ENCODE measurements at places on chromosomes 6 and 20.

- no peak for DNase-seq
Observed at GRCh38 chr6:139748353-139749146, 374.1 kb upstream of the CITED2 start.

- no peak for DNase-seq
Observed at GRCh38 chr6:39231521-39232243, 2.4 kb upstream of the KCNK5 start.

DNA sequence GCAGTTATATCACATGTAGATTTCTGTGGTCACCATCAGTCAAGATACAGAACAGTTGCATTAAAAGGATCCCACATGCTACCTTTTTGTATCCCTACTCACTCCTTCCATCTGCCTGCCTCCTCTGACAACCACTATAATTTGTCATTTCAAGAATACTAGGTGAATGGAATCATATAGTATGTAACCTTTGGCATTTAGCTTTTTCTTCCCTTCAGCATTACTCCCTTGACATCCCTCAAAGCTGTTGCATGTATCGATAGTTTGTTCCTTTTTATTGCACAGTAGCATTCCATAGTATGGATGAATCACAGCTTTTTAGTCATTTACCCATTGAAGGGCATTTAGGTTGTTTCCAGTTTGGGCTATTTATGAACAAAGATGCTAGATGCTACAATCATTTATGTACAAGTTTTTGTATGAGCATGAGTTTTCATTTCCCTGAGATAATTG, 26.1 kb downstream of the NCOA7 start:
- no peak for DNase-seq

DNA sequence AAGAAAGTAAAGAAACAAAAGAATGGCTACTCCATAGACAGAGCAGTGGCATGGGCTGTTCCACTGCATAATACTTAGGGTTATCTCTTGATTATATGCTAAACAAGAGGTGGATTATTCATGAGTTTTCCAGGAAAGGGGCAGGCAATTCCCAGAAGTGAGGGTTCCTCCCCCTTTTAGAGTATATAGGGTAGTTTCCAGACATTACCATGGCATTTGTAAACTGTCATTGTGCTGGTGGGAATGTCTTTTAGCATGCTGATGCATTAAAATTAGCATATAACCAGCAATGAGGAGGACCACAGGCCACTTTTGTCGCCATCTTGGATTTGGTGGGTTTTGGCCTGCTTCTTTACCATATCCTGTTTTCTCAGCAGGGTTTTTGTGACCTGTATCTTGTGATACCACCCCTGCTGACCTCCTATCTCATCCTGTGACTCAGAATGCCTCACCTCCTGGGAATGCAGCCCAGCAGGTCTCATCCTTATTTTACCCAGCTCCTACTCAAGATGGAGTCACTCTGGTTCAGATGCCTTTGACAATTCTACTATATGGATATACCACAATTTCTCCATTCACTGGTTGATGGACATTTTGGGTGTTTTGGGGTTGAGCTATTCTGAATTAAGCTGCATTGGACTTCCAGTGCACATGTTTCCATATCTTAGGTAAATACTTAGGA, 280.6 kb downstream of the FARS2 start:
- DNase-seq: no peak

GRCh38 chr6:19864285-19864684, 27.1 kb downstream of the ID4 start:
- no peak for DNase-seq

DNA sequence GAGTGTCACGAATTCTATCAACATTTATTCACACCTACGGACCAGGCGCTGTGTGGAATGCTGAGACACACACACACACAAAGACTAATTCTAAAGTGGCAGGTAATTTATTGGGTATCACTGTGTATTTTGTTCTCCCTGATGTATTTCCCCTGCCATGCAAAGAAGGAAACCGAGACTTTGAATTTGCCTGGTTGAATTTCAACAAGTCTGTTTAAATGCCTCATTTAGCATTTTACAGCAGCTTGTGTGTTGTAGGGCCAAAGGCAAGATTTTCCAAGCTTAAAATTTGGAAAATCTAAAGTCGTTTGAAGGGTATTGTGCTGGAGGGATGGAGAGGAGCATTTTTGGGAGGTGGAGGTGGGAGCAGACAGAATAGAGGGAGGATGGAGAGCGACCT, 274.4 kb upstream of the ZFP64 start:
- no peak for DNase-seq

GRCh38 chr20:63186528-63187316, 29.2 kb downstream of the YTHDF1 start:
- no peak for DNase-seq

- no peak for DNase-seq
Observed at GRCh38 chr6:7060769-7061516, 46.8 kb upstream of the RREB1 start.

DNA sequence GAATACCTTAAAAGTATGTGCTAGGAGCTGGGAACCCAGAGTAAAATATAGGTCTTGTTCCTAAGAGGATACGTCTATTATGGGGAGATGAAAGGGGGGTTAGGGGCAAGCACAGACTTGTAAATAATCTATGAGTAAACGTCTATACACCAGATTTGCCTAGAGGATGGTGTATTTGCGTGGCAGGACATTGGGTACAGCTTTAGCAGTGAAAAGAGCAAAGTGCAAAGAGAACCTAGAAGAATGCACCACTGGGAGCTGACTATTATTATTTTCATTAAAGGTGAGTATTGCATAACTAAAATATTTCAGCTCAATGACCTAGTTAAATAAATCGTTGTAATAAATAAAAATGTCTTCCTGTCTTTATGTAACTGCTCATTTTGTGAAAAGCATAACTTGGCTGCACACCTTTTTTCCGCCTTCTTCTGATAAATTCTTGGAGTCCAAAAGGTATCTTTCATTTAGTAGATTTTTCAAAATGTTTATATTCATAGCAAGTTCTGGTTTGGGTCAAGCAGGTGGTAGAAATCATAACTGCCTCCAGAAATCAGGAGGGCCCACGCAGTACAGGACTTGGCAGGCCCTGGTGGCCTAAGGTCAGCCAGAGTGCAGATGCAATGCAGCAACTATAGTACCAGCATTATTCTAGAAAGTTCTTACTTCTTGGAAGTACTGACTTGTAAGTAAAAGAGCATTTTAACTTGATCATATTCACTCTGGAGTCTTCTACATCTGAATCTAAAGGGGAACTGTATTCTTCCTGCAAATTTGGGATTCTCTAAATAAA, 357.2 kb downstream of the PLCB1 start:
- DNase-seq: no peak

GRCh38 chr6:81450180-81450579, 302.3 kb downstream of the TENT5A start:
- no peak for DNase-seq

GRCh38 chr20:48626226-48626937, 201.4 kb downstream of the PREX1 start:
- no peak for DNase-seq

GRCh38 chr6:137518386-137518983, 24.3 kb upstream of the OLIG3 start:
- peak; percentile 40 for DNase-seq

DNA sequence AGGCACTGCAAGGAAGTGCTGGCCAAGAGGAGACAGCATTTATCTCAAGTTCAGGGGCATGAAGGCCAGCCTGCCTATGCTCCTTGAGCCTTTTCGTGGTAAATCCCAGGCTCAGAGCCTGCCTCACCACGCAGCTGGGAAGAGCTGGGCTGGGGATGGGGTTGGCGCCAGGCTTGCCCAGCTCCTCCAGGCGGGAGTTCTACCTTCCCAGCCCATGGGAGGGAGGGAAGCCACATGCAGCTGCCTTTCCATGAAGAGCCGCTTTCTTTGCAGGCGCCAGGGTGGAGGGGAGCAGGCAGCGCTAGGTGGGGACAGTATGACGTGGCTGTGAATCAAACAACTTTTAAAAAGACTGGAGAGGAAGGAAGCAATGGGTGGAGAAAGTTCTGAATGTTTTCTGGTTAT, 19.5 kb upstream of the SIRT5 start:
- peak; percentile 18 for DNase-seq

- no peak for DNase-seq
Observed at GRCh38 chr6:101783287-101783686, 389.8 kb downstream of the GRIK2 start.

All from DMS 273 treated with DMSO at 0.1 percent for 48 hours (cell line).